ENCODE measurements at places on chromosomes 1 and 21.

DNA sequence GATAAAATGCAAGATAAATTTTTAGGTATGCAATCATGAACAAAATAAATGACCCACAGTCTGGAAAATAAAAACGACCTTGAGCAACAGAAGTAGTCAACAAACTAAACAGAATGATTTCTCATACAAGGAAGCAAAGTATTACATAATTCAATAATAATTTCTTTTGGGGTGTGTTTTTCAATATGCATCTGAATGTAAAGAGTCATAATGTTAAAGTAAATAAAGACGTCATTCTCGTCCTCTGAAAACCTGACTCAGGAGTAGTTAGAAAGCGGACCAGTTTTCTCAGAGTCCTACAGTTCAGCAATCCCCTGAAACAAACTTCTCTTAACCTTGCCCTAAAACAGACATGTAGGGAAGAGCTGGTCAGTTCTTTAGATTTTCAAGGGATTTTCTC lies 18.6 kb downstream of the CDC42BPA start:
- peak overlapping the region; percentile 24 for H3K4me3 ChIP-seq
- H3K4me1 ChIP-seq: peaks cover 39% of the 10 kb centered on the region
- H3K27me3 ChIP-seq: no peaks in the 10 kb centered on the region
- H3K36me3 ChIP-seq: no peaks in the 10 kb centered on the region
- no peak for DNase-seq
- peak overlapping the region; percentile 72 for H3K27ac ChIP-seq

DNA sequence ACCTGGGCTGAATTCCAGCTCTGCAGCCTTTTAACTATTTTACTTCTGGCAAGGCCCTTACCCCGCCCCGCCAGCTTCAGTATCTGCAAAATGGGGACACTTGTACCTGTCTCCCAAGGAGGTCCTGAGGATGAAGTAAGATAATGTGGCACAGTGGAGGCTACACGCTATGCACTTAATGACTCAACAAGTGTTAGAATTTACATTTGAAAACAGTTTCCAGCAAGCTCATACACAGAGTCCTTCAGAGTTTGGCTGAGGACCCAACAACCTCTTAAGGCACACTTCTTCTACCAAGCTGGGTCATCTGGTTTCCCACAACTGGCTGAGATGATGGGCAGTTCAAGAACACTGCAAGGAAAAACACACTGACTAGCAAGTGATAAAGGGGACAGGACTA lies 30.2 kb upstream of the SLC22A15 start:
- DNase-seq: no peak
- H3K27ac ChIP-seq: no peak overlapping the region
- no peak overlapping the region for H3K4me3 ChIP-seq
- H3K36me3 ChIP-seq: no peaks in the 10 kb centered on the region

DNA sequence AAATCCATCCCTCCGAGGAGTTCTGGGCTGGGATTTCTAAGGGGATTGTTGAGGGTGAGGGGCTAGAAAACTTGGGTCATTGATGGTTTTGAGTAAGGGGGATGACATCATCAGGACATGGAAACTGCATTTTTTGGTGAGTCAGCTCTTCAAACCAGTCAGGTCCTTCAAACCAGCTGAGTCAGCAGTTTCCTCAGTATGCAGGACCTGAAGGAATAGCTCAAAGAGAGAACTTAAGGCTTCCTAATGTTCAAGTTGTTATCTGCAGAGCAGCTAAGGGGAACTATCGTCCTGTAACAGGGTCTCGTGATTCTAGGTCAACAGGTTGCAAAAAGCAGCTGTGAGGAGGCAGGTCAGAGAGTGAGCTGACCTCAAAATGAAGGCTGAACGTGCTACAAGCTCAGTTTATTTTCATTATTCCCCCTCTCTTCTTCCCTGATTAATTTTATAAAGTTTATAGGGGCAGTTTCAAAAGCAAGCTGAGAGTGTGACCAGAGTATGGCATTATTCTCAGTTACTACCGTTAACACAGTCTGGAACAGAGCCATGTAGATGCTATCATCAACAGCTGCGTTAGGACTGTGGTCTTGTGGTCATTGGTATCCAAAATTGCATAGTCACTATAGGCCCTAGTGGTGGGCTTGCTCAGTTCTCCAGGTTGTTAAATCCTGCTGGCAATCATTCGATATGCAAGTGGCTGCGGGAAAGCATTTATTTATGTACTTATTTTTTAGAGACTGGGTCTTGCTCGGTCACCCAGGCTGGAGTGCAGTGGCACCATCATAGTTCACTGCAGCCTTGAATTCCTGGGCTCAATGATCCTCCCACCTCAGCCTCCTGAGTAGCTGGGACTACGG lies 10.7 kb upstream of the SDC3 start:
- no peaks in the 10 kb centered on the region for H3K36me3 ChIP-seq
- H3K4me1 ChIP-seq: no peaks in the 10 kb centered on the region
- no peak overlapping the region for H3K27ac ChIP-seq
- no peak for DNase-seq
- no peak overlapping the region for H3K4me3 ChIP-seq
- no peaks in the 10 kb centered on the region for H3K27me3 ChIP-seq

- no peaks in the 10 kb centered on the region for H3K36me3 ChIP-seq
- H3K4me3 ChIP-seq: no peak overlapping the region
- H3K4me1 ChIP-seq: peaks cover 24% of the 10 kb centered on the region
- H3K27me3 ChIP-seq: peaks cover 53% of the 10 kb centered on the region
- no peak for DNase-seq
Observed at GRCh38 chr1:30641572-30642353, 81.6 kb downstream of the MATN1 start.

- H3K27ac ChIP-seq: no peak overlapping the region
- peaks cover 22% of the 10 kb centered on the region for H3K4me1 ChIP-seq
- peaks cover 16% of the 10 kb centered on the region for H3K27me3 ChIP-seq
- no peak overlapping the region for H3K4me3 ChIP-seq
Observed at GRCh38 chr1:41414716-41415306, 53.6 kb downstream of the FOXO6 start.

GRCh38 chr21:41142051-41142795 lies 25.7 kb upstream of the BACE2 start:
- H3K4me1 ChIP-seq: peaks cover 11% of the 10 kb centered on the region
- H3K4me3 ChIP-seq: no peak overlapping the region
- H3K36me3 ChIP-seq: no peaks in the 10 kb centered on the region

DNA sequence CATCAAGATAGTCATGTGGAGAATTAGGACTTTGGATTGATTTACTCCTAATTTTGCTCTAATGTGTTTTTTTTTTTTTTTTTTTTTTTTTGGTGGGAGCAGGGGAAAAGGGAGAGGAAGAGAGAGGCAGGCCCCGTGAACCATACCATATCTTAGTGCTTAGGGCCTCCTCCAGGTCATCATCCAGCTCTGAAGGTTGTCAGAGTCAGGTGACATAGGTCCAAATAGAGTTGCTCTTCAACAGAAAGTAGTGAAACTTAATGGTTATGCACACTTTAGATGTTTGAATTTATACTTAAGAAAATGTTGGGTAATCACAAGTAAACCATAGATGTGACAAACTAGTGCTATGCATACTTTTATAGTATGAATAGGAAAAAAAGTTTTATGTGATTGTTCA lies 32.2 kb downstream of the CXADR start:
- H3K27me3 ChIP-seq: no peaks in the 10 kb centered on the region
- no peaks in the 10 kb centered on the region for H3K36me3 ChIP-seq
- peaks cover 38% of the 10 kb centered on the region for H3K4me1 ChIP-seq
- no peak overlapping the region for H3K4me3 ChIP-seq

Measured in left ventricle myocardium inferior (tissue), 1 donor.